ENCODE measurements at places on chromosomes 5 and 9.

DNA sequence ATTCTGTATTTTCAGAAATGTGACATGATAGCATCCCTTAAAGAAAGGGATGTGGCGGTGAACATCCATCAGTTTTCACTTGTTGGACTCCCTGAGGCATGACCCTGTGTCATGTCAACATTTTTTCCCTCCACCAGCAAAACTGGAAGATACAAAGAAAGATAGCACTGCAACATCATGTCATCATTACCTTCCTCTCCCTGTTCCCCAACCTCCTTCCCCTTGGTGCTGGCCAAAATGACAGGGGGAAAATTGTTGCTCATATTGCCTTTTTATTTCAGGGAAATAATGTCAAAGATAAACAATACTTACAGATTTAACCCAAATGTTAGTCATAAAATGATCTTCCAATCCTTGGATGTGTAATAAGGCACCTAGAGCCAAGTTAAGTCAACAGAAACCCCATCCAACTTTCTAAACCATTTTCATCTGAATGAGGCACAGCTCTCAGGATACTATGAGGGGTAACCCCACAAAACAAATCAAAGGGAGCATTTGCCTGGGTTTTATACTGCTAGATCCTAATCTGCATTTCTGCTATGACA is 644.3 kb downstream of the ACTL7B start:
- no peak for DNase-seq

- no peak for DNase-seq
These were observed 58.4 kb upstream of the RUSC2 start for GRCh38 chr9:35431467-35431866.

DNA sequence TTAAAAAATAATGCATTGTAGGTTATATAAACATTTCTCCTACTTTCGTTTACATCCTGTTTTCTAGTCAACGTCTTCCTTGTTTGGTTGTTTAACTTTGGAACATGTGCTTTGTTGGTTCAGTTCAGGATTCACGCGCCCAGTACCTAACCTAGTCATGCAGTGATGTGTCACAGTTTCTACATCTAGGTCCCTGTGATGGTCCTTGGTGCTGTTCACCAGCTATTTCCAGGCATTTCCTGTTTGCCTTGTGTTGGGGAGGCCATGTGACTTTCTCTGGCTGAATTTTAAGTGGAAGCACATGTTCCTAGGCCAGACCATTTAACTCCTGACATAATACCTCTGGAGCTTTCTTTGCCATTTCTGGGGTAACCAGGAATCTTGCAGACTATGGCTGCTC is 292.3 kb downstream of the SMARCA2 start:
- DNase-seq, result no peak

- no peak for DNase-seq
These were observed 290.5 kb upstream of the RASA1 start for GRCh38 chr5:86977190-86977589.

DNA sequence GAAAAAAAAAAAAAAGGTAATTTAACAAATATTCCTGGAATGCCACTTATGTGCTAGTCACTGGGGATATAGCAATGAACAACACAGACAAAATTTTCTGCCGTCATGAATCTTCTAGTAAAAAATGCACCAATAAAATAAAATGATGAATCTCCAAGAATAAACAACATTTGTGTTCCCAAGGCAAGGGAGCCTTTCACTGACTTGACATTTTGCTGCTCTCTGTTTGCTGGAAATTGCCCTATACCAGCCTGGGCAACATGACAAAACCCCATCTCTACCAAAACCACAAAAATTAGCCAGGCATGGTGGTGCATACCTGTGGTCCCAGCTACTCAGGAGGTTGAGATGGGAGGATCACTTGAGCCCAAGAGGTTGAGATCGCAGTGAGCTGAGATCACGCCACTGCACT is 64.5 kb upstream of the ERBIN start:
- no peak for DNase-seq

GRCh38 chr9:135596211-135596610 is 34.7 kb downstream of the PAEP start:
- no peak for DNase-seq

GRCh38 chr9:136305804-136306203 is 1.9 kb upstream of the CCDC187 start:
- no peak for DNase-seq

DNA sequence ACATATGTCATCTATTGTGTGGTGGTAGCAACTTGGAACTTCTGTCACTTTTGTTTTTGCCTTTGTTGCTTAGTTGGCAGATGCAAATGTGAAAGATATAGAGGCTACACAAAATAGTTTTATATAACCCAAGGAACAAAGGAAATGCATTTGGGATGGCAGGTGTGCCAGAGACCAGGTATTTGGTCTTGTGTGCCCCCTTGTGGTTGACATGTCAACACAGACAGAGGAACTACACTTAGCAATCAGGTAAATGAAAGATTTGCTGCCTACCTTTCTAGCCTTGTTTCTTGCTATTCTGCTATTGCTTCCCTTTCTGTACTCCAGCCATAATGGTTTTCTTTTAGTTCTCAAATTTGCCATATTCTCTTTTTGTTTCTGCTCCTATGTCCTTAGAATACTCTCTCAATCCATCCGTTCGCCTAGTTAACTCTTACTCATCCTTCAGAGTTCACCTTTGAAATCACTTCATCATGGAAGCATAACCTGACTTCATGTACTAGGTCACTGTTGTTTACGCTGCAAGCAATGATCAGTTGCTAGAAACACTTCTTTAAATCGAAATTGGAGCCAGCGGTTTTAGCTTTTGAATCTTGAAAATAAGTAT is 119.5 kb downstream of the TRPM3 start:
- DNase-seq, result no peak

- no peak for DNase-seq
These were observed 21.9 kb downstream of the ANKH start for GRCh38 chr5:14849516-14850294.

- DNase-seq, result no peak
These were observed 59.9 kb downstream of the HABP4 start for GRCh38 chr9:96509848-96510247.

DNA sequence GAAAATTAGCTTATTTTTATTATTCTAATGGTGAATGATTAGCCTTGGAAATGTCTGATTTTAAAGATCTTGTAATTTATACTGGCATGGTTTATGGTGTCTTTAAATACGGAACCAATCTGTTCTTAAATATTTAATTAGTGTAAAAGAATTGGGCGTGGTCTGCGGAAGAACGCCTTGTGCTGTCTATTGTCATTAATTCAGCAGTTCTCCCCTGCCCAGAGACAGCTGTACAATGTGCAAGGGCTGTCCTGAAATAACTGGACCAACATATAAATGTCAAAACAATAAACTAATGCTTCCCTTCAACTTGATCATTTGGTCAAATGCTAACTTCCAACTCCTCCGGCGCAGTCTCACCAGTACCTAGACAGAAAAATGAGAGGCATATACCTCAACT is 124.3 kb downstream of the CCDC192 start:
- DNase-seq, result no peak

GRCh38 chr5:158951436-158952247 is 148.1 kb downstream of the EBF1 start:
- DNase-seq, result no peak

GRCh38 chr5:152503206-152503605 is 98.1 kb upstream of the NMUR2 start:
- no peak for DNase-seq

GRCh38 chr9:129496473-129497004 is 124.4 kb downstream of the C9orf50 start:
- peak; percentile 64 for DNase-seq

- DNase-seq, result no peak
These were observed 241.2 kb downstream of the TRIM32 start for GRCh38 chr9:116928289-116928688.

DNA sequence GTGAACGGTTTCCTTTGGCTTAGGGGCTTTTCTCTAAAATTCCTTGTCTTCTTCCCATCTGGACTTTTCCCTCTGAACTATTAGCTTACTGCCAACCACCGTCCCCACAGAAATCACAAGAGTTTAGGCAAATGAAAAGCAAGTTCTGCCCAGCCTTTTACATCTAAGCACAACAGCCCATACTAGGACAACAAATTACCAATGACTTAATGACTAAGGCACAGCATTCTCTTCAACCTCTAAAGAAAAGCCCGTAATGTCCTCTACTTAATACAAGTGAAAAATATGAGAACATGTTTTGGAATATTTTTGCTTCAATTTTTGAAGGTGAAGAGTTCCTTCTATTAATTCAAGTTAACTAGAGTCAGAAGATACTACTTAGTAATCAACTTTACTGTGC is 1.2 kb downstream of the ZBTB5 start:
- no peak for DNase-seq

DNA sequence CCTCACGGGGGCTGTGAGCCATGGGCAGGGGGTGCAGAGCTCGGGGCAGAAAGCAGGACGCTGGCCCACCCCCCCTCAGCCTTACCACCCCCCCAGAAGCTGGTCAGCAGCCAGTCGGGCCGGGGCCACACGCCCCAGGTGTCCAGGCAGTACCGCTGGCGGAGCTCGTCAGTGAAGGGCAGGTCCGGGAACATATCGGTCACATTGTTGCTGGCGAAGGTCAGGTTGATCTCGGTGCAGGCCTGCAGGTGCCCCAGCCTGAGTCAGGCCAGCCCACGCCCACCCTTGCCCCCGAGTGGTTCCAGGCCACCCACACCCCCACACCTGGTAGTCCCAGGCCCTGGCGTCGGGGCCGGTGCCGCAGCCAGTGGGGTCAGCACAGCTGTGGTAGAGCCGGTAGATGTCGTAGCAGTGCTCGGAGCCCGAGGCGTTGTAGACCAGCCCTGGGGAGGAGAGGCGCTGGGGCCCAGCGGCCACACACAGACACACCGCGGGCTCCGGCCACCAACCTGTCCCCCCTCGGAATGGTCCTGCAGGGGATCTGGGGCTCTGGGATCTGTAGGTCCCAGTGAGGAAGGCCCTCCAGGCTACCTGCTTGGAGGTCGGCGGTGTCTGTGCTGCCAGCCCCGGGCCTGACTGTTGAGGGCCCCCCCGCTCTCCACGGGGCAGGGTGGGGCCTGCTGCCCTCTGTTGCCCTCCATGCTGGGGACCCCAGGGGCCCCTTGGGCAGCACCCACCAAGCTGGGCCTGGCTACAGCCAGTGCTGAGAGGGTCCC is 2.6 kb downstream of the DPP7 start:
- DNase-seq, result no peak

DNA sequence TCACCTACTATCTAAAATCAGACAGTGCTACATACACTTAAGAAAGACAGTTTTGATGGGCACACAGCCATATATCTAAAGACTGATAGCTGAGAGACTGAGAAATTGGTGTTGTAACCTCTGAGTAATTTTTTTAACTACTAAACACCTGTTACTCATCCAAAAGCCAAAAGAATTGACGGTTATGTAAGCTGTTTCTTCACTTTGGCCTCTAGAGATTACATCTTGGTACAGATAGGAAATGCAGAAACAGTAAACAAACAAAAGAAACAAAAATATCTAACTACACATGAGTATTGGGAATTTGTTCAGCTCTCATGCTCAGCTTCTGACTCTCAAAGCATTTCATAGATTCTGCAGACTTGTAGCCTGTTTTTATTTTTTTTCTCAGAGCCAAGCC is 152.1 kb upstream of the GAS1 start:
- no peak for DNase-seq
